ENCODE measurements at places on chromosomes 5 and 9.

DNA sequence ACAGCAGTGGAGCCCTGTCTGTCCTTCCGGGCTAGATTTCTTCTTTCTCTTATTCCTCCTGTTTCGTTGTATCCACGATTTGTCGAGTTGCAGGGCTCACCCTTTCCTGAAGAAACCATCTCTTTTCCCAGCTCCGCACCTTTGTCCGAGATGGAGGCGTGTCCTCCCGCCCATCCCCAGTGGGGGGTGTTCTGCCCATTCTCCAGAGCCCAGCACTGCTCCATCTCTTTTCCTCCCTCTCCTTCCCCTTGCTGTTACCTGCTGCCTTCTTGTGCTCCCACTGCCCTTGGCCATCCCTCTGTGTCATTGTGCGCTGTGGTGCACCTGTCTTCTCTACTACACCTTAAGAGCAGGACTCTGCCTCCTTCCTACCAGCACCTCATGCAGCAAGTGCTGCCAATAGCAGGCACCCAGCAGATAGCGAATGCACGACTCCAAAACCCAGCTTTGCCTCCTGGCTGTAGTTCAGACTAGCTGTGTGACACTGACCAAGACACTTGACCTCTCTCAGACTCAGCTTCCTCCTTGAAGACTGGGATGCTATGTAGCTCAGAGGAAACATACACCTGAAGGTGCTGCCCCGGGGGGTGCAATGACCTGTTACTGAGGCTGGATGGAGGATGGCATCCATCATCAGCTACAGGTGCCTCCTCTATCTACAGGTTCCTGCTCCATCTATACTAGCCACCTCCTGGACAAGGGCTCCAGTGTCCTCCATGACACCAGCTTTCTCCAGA lies 8.9 kb downstream of the OR13J1 start:
- DNase-seq = no peak

DNA sequence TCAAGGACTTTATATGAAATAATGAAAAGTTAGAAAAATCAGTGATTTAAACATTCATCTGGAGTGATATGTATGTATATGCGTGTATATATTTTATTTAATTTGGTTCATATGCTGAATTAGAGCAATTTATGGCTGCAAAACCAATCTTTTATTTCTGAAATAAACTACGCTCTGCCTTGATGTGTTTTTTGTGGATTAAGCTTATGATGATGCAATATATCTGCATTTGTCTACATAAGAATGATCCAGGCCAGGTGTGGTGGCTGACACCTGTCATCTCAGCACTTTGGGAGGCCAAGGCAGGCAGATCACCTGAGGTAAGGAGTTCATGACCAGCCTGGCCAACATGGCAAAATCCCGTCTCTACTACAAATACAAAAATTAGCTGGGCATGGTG lies 1842.3 kb upstream of the CDH6 start:
- no peak for DNase-seq

- DNase-seq = no peak
Observed at GRCh38 chr9:70951749-70952727, 169.4 kb downstream of the TRPM3 start.

- DNase-seq = no peak
Observed at GRCh38 chr5:168261227-168261571, 30.2 kb upstream of the WWC1 start.

- DNase-seq = peak; percentile 6
Observed at GRCh38 chr9:134307674-134308638, 18.3 kb upstream of the RXRA start.

DNA sequence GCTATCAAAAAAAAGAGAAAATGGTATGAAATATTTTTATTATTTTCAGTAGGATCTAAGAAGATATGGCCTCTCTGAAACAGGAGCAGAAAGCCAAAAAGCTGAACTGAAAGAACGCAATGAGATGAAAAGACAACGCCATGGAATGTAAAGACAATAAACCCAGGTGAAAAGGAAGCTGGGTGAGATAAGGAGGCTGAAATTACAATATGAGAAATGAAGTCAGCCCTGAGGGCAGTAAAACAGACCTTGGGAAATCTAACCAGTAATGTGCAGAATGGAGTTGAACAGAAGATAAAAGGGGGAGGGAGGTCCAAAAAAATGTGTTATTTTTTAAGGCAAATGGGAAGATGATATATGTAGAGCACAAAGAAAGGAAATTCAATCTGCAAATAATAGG lies 265.3 kb downstream of the ENC1 start:
- no peak for DNase-seq

All from left cardiac atrium (tissue), 4 donors.